ENCODE measurements at places on chromosomes 6 and 20.

DNA sequence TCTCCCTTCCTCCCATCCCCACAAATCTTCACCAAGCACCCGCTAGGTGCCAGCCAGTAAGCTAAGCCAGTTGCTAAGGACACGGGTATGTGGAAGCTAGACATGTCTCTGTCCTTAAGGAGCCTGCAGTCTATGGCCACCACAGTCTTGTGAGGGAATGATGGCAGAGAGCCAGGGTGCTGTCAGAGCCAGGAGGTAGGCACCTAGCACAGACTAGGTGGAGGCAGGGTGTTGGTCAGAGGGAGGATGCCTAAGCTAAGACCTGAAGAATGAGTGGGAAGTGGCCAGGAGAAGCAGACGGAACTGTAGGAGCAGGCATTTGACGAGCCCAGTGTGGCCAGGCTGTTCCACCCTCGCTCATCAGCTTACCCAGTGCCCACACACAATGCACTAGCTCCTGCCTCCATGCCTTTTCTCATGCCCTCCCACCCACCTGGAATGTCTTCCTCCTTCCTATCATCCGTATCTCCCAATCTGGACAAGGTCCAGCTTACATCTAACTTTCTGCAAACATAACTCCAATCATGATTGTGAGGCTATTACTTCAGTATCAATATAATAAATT lies 125.6 kb downstream of the FOXC1 start:
- no peak for DNase-seq

DNA sequence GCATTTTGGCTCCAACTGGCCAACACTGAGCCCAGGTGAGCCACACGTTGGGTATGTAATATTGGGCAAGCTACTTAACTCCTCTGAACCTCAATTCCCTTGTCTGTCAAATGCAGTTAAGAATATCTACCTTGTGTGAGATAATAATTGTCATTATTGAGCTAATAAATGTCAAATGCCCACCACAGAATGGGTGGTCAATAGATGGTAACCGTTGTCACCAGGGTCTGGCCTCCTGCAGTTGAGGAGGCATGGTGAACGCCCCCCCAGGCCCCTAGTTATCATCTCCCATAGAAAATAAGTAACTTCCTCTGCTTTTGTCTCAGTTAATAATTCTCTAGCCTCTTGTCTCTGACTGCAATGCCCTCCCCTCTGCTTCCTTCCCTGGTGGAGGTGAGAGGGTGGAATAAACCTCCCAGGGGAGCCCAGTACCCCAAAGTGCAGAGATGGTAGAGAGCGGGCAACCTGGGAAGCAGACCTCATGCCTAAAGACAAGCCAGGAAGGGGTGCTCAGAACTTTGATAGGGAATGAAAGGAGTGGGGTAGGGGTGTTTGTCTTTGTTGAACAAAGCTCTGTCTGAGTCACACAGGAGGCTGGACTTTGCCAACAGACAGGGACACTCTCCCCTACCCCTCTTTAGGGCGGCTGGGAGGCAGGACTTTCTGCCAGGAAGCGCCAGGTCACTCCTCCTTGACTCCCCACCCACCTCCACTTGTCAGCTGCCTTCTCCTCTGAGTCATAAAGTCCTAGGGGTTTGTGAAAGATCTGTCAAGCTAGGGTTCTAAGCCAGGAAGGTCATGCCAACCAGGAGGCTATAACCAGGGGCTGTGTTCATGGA lies 1.3 kb upstream of the UNC5CL start:
- peak; percentile 34 for DNase-seq

DNA sequence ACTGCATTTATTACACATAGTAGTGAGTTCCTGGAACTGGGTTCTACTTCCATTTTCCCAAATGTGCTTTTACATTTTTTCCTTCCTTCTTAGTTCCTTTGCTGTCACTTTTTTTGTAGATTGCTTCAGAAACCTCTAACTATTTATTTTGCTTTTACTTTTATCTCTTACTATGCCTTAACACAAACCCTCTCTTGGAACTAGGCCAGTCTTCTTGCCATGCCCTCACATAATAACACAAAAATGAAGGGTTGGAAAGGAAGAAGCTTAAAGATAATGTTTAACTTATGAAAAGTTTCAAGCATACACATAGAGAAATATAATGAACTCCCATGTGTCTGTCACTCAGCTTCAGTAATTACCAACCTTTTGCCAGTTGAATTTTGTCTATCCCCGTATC lies 27.1 kb downstream of the TOP1 start:
- DNase-seq = no peak

DNA sequence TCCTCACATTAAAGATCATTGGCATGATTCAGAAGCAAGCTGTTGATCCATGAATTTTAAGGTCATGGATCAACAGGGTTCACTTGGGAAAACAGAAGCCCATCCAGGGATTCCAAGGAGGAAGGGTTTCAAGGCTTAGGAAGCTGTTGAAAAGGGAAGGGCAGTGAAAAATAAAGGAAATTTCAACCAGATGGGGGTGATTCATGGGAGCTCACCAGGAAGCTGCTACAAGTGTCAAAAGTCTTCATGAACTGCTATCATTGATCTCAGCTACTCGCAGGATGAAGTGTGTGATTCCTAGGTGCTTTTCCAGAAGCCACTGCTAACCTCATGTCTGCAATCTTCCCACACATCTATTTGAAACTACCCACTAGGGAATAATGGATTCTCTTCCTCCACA lies 26.2 kb downstream of the ADTRP start:
- DNase-seq = no peak

- DNase-seq = peak; percentile 65
Measured at GRCh38 chr20:46011631-46012482, 3.1 kb downstream of the MMP9 start.

- no peak for DNase-seq
Measured at GRCh38 chr6:34319471-34319885, 70.7 kb upstream of the SMIM29 start.
